ENCODE measurements at places on chromosomes 6 and 20.

DNA sequence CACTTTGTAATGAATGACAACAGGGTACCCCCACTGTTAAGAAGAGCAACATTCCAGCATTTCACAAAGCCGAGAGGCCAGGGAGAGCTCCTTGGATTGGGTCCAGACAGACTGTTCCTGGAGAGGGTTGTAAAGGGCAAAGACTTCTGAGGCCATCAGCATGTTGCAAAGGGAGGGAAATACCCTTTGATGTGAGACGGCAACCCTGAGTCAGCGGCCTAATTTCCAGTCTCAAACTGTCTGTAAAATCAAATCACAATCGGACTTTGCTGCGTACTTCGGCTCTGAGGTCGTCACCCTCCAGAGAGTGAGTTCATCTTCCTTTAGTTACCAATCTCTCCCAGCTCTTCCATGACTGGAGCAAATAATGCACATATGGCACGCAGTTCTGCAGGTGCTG is 101.0 kb upstream of the DTNBP1 start:
- DNase-seq = peak; percentile 22

DNA sequence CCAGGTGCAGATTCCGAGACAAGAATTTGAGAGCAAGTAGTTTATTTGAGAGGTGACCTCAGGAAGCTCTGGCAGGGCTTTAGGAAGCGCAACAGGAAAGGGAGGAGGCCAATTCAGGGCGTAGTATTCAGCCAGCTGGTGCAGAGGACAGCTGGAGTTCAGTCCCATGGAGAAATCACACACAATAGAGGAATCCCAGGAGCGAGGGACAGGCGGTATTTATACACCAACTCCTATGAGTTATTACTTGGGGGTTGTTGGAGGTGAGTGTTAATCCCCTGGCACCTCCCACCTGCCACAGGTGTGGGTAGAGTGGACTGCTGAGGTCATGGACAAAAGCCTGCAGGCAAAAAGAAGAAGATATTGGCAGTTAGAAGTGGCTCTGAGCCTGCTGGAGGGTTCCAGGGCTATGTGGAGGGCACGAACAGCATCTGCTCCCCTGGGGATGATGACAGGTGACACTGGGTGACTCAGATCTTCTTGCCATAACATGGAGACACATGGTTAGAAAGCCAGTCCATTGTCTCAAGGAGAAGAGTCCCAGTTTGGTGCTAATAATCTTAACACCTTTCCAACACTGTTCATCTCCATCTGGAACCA is 13.9 kb upstream of the SULF2 start:
- DNase-seq = no peak

DNA sequence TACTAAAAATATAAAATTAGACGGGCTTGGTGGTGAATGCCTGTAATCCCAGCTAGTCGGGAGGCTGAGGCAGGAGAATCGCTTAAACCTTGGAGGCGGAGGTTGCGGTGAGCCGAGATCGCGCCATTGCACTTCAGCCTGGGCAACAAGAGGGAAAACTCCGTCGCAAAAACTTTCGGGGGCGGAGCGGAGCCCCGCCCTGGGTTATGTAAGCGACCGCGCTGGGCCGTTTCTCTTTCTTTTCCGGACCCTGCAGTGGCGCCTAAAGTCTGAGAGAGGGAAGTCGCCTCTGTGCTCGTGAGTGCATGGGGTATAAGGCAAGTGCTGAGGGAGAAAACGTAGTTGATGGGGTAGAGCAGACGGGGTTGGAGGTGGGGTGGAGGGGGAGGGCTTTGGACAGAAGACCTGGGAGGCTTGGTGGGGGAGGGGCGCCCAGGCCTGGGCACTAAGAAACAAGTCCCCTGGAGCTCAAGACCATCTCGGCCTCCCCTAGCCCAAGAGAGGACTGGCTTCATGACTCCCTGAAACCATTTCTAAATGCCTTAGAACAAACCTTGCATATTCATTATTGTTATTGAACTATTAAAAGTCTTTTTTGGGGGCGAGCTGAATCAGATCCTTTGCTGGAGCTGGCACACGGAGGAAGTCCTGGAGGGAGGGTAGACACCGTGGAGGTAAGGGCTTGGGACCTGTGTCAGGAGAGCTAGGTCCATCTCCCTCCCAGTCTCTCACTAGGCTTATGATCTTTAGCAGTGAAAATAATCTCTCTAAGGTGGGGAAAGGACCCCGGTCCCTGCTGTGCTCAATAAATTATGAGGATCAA is 2.7 kb upstream of the MICA start:
- no peak for DNase-seq

- DNase-seq = no peak
Measured at GRCh38 chr6:3752531-3753227, 1.2 kb upstream of the PXDC1 start.

- DNase-seq = no peak
Measured at GRCh38 chr6:167162591-167162990, 4.8 kb upstream of the GPR31 start.

Data from retina (tissue), 1 donor.